ENCODE measurements at places on chromosomes 13 and 19. TPM values are rescaled to one million over a fixed set of nuclear protein-coding genes. Genes with fewer than 3 reads are reported as not detected.

LRG1 gene
- total RNA-seq = 53.6 TPM

LILRA1 gene
- total RNA-seq = 0.09 TPM

PSG7 gene
- total RNA-seq = not detected

KLF1 gene
- 0.22 TPM for total RNA-seq

CYP2S1 gene
- 0.28 TPM for total RNA-seq

ANGPTL4 gene
- total RNA-seq = 3.3 TPM

ETV2 gene
- 0.55 TPM for total RNA-seq

R3HDM4 gene
- 36.7 TPM for total RNA-seq

GRCh38 chr13:44331912-44332851 lies 41.4 kb upstream of the SERP2 start:
- no peaks in the 10 kb centered on the region for H3K4me1 ChIP-seq
- H3K4me3 ChIP-seq = no peak overlapping the region
- no peak overlapping the region for H3K27ac ChIP-seq
- peak; percentile 43 for DNase-seq

GRCh38 chr19:19214159-19214490 lies 2.4 kb downstream of the NCAN start:
- no peak overlapping the region for H3K27ac ChIP-seq
- DNase-seq = no peak
- H3K4me3 ChIP-seq = no peak overlapping the region
- H3K4me1 ChIP-seq = no peaks in the 10 kb centered on the region

DNA sequence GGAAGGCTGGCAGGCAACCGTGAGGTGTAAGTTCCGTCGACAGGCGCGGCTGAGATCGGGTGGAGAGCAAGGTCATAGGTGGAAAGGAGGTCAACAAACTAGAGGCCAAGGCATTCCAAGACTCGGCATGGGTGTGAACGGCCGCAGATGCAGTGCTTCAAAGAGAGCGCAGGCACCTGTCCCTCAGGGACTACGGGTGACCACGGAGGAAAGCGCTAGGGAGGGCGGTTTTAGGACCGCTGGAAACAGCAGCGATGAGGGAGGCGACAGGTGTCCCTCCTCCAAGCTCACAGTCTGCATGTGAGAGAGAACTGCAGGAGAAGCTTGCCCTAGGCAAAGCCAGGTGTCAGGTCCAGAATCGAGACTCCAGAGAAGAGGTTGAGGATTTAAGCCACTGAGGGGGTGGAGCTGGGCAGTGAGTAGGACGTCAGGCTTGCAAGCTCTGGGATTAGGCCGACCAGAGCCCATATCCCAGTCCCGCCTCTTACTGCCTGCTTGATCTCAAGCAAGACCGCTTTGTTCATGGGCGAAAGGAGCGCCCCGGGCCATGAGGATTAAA lies 1.6 kb upstream of the MLNR start:
- no peak for DNase-seq
- H3K27me3 ChIP-seq = no peaks in the 10 kb centered on the region
- no peaks in the 10 kb centered on the region for H3K36me3 ChIP-seq
- no peak overlapping the region for H3K27ac ChIP-seq
- no peak overlapping the region for H3K4me3 ChIP-seq

DNA sequence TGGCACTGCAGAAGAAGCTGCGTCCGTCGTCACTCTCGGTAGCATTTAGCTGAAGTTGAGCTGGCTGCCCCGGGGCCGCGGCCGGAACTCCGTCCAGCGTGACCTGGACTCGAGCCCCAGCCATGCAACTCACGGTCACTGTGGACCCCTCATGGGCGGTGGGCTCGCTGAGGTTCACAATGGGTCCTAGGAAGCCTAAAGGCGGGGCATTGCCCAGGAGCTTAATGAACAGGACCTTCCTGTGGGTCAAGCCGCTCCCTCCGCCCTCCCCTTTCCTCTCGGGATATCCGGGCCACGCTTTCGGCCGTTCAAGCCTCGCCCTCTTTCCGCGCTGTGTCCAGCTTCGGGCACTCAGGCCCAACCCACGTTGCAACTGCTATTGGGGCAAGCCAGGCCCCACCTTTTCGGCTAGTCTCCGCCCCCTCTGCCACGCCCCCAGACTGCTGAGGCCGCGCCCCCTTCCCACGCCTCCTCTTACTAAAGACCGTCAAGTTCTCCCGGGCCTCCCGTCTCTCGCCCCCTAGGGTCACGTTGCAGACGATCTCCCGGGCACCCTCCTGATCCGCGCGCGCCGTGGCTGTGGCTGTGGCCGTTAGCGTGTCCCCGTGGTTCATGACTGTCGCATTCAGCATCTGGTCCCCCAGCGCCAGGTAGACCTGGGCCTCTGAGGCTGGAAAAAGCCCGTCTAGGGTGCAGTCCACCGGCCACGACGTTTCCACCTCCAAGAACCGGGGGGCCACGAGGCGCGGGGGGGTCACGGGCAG lies 1.4 kb upstream of the RAVER1 start:
- H3K27me3 ChIP-seq = no peaks in the 10 kb centered on the region
- peak overlapping the region; percentile 76 for H3K27ac ChIP-seq
- no peaks in the 10 kb centered on the region for H3K36me3 ChIP-seq
- DNase-seq = peak; percentile 99
- peaks cover 8% of the 10 kb centered on the region for H3K4me1 ChIP-seq
- H3K4me3 ChIP-seq = peak overlapping the region; percentile 92

- H3K4me3 ChIP-seq = no peak overlapping the region
- H3K4me1 ChIP-seq = no peaks in the 10 kb centered on the region
- no peaks in the 10 kb centered on the region for H3K27me3 ChIP-seq
Measured at GRCh38 chr19:16244091-16244490, 46.4 kb downstream of the AP1M1 start.

DNA sequence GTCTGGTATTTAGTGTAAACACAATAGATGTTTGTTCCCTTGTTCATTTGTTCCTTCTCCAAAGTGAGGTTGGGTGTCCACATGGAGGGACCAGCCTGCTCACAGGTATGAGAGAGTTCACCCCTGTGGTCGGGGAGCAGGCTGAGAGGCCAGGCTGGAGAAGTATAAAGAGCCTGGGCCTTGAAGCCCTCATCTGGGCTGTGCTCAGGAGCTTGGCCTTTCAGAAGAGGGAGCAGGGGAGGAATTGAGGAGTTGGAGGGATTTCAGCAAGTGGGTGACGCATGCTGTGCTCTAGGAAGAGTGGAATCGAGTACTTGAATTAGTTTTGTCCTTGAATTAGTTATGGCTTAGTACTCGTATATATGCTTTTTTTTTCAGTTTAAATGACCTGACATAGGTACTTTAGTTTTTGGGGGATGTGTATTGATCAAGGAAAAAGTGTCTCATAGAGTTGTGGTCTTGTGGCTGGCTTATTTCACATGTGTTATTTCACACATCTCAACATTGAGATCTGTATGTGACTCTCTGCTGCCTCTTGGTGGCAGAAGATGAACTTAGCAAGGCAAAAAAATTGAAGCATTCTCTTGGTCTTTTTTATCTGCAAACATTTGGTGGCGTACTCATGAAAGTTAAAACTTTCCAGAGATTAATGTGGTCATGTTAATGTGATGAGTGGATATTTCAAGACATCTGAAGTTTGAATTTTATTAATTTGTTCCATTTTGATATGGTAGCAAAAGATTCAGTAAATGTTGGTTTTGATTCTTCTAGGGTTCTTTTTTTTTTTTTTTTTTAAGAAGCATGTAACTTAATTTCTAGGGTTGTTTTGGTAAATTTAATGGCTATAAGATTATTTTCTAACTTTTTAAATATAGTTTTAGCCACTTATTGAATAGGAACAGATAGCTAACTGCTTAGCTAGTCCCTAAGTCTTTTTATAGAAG lies 54.3 kb downstream of the SLAIN1 start:
- DNase-seq = peak; percentile 48
- H3K4me3 ChIP-seq = no peak overlapping the region
- H3K4me1 ChIP-seq = peaks cover 7% of the 10 kb centered on the region
- H3K27me3 ChIP-seq = no peaks in the 10 kb centered on the region

GRCh38 chr13:31793246-31793645 lies 53.9 kb downstream of the RXFP2 start:
- H3K27me3 ChIP-seq = no peaks in the 10 kb centered on the region
- H3K36me3 ChIP-seq = no peaks in the 10 kb centered on the region
- H3K4me3 ChIP-seq = no peak overlapping the region
- no peak for DNase-seq
- no peaks in the 10 kb centered on the region for H3K4me1 ChIP-seq

DNA sequence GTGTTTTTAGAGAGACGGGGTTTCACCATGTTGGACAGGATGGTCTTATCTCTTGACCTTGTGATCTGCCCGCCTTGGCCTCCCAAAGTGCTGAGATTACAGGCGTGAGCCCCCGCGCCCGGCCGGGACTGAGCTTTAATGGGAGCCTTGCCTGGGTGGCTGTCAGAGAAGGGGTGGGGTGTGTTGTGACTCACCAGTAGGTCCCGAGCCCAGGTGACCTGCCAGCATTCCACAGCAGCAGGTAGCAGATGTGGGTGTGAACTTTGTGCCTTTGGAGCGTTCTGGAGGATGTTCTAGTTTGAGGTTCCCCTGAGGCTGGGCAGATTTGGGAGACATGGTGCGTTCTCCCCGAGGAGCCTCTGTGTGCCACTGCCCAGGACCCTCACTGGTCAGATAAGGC lies 7.1 kb upstream of the EPN1 start:
- H3K4me1 ChIP-seq = no peaks in the 10 kb centered on the region
- no peak overlapping the region for H3K27ac ChIP-seq
- no peak for DNase-seq
- H3K4me3 ChIP-seq = no peak overlapping the region
- no peaks in the 10 kb centered on the region for H3K27me3 ChIP-seq

- no peak overlapping the region for H3K4me3 ChIP-seq
- no peaks in the 10 kb centered on the region for H3K4me1 ChIP-seq
- DNase-seq = no peak
- no peaks in the 10 kb centered on the region for H3K36me3 ChIP-seq
Measured at GRCh38 chr13:109331011-109331433, 455.4 kb downstream of the IRS2 start.

DNA sequence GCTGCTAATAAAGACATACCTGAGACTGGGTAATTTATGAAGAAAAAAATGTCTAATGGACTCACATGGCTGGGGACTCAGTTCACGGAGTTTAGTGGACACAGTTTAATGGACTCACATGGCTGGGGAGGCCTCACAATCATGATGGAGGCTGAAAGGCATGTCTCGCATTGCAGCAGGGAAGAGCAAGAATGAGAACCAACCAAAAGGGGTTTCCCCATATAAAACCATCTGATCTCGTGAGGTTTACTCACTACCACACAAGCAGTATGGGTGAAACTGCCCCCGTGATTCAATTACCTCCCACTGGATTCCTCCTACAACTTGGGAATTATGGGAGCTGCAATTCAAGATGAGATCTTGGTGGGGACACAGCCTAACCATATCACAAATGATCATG lies 1181.2 kb downstream of the PCDH9 start:
- no peak overlapping the region for H3K4me3 ChIP-seq
- no peak for DNase-seq
- no peaks in the 10 kb centered on the region for H3K36me3 ChIP-seq
- no peak overlapping the region for H3K27ac ChIP-seq

GRCh38 chr13:51625555-51626345 lies 41.5 kb downstream of the WDFY2 start:
- no peaks in the 10 kb centered on the region for H3K27me3 ChIP-seq
- DNase-seq = no peak
- peaks cover 17% of the 10 kb centered on the region for H3K4me1 ChIP-seq
- no peak overlapping the region for H3K4me3 ChIP-seq

GRCh38 chr19:41064974-41065569 lies 23.2 kb upstream of the CYP2A13 start:
- no peak overlapping the region for H3K4me3 ChIP-seq
- DNase-seq = no peak
- no peaks in the 10 kb centered on the region for H3K36me3 ChIP-seq
- H3K27me3 ChIP-seq = no peaks in the 10 kb centered on the region
- H3K4me1 ChIP-seq = no peaks in the 10 kb centered on the region

GRCh38 chr19:38047049-38047438 lies 140.0 kb downstream of the SIPA1L3 start:
- H3K27ac ChIP-seq = no peak overlapping the region
- no peaks in the 10 kb centered on the region for H3K27me3 ChIP-seq
- no peaks in the 10 kb centered on the region for H3K36me3 ChIP-seq

- H3K4me1 ChIP-seq = no peaks in the 10 kb centered on the region
- no peaks in the 10 kb centered on the region for H3K36me3 ChIP-seq
- H3K27ac ChIP-seq = no peak overlapping the region
- no peaks in the 10 kb centered on the region for H3K27me3 ChIP-seq
- no peak overlapping the region for H3K4me3 ChIP-seq
- DNase-seq = no peak
Measured at GRCh38 chr13:81458170-81458569, 1117.2 kb upstream of the SPRY2 start.

DNA sequence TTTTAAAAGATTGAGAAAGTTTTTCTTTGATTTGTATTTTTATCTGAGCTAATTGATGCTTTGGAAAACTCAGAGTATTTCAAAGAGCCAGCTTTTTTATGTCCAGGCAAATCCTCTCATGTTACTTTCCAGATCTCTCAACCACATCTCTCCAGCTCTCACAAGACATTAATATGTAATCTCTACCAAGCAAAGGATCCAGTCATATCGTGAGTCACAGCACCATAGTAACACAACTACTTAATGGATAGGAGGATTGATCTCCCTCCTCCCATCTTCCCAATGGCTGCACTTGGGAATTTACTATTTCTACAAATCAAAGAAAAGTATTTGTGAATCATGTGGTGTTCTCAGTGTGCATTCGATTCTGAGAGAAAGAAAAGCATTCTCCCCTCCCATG lies 63.3 kb downstream of the POU4F1 start:
- H3K4me1 ChIP-seq = no peaks in the 10 kb centered on the region
- H3K4me3 ChIP-seq = no peak overlapping the region
- DNase-seq = no peak
- no peaks in the 10 kb centered on the region for H3K36me3 ChIP-seq
- no peak overlapping the region for H3K27ac ChIP-seq
- H3K27me3 ChIP-seq = no peaks in the 10 kb centered on the region

GRCh38 chr13:31807090-31807541 lies 67.8 kb downstream of the RXFP2 start:
- H3K4me3 ChIP-seq = no peak overlapping the region
- H3K4me1 ChIP-seq = no peaks in the 10 kb centered on the region
- H3K27ac ChIP-seq = no peak overlapping the region
